ENCODE measurements at places on chromosomes 3 and 15. TPM values are rescaled to one million over a fixed set of nuclear protein-coding genes. Genes with fewer than 3 reads are reported as not detected.
A peak's percentile ranks its signal among the peaks of the same experiment; 100 is the strongest.

DNA sequence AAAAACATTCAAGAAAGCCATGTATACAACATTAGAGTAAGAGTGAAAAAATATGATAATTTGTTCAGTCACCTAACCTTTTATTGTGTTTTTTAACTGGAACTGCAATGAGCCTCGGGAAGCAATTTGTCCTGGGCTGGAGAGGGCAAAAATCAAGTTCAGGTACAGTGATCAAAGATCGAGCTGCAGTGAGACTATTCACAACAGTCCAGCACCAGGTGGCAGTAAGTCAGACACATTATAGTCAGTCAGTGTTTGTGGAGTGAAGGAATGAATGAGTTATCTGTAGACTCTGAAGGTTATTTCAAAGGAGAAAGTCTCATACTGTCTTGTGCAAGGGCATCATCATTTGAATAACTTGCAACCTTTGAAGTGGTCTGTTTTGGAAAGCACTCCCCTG, 116.6 kb downstream of the CHDH start:
- no peak for DNase-seq
- no peaks in the 10 kb centered on the region for H3K27me3 ChIP-seq
- no peaks in the 10 kb centered on the region for H3K4me1 ChIP-seq
- H3K36me3 ChIP-seq, result no peaks in the 10 kb centered on the region
- no peak overlapping the region for H3K27ac ChIP-seq

GRCh38 chr3:41126961-41127360, 72.3 kb upstream of the CTNNB1 start:
- no peak for DNase-seq
- no peak overlapping the region for H3K27ac ChIP-seq
- H3K27me3 ChIP-seq, result no peaks in the 10 kb centered on the region
- no peaks in the 10 kb centered on the region for H3K4me1 ChIP-seq

GRCh38 chr3:8937064-8938020, 25.9 kb downstream of the RAD18 start:
- no peaks in the 10 kb centered on the region for H3K27me3 ChIP-seq
- peak overlapping the region; percentile 93 for H3K27ac ChIP-seq
- DNase-seq, result no peak
- H3K4me3 ChIP-seq, result no peak overlapping the region

- no peaks in the 10 kb centered on the region for H3K27me3 ChIP-seq
- H3K4me1 ChIP-seq, result peaks cover 14% of the 10 kb centered on the region
- H3K4me3 ChIP-seq, result no peak overlapping the region
Observed at GRCh38 chr3:162489853-162490252, 993.2 kb downstream of the OTOL1 start.

DNA sequence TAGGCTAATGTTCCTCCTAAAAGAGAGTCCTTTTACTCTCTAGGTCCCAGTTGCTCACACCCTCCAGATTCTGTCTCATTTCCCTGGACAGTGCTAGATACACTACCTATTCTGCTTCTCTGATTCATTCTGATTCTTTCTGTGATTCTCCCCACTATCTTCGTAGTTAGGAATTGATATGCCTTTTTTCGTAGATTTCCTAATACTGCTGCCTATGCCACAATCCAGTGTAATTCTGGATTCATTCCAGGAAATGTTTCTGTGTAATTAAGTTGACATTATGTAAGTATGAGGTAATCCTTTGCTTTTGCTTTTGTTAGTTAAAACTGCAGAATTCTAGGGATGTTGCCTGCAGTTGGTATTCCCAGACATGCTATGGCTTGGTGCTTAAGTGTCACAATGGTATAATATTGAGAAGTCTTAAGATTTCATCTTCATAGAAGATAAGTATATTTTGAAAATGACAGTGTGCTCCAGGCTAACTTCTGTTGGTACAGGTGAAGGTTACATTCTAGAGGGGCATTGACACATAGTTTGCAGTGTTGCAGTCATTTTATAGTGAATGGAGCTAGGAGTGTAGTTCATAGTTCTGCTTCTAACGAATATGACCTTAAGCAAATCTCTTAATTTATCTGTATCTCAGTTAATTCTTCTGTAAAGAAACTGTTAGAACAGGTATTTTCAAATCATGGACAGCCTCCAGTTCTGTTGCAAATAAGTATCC, 54.3 kb downstream of the RIOX2 start:
- H3K27me3 ChIP-seq, result no peaks in the 10 kb centered on the region
- H3K4me3 ChIP-seq, result no peak overlapping the region
- H3K4me1 ChIP-seq, result no peaks in the 10 kb centered on the region
- H3K36me3 ChIP-seq, result peaks cover 12% of the 10 kb centered on the region
- no peak for DNase-seq
- H3K27ac ChIP-seq, result no peak overlapping the region

DNA sequence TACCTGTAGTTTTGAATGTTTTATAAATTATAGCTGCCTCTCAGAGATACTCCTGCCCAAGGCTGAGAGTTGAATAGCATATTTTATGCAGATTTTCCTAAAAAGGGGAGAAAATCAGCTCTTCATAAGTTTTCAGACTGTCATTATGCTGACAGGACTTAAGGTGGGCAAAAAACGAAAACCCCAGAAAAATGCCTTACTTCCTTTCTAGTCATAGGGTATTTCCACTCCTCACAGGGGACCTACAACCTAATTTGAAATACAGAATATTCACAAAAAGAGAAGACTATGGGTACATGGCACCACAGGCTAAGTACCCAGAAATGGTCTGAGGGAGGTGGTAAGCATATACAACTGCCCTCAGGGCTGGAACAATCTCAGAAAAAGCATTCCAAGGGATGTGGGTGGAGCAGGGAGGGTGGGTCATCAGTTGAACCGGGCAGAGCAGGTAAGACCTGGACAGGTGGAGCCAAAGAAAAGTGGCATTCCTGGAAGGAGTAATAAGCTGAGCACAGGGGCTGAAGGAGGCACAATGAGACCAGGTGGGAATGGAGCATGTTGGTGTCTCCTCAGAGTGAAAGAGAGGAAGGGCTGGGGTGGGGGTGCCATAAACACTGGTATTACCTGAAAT, 10.6 kb upstream of the OXSR1 start:
- no peak overlapping the region for H3K4me3 ChIP-seq
- H3K27me3 ChIP-seq, result no peaks in the 10 kb centered on the region
- no peak for DNase-seq
- H3K4me1 ChIP-seq, result peaks cover 9% of the 10 kb centered on the region

DNA sequence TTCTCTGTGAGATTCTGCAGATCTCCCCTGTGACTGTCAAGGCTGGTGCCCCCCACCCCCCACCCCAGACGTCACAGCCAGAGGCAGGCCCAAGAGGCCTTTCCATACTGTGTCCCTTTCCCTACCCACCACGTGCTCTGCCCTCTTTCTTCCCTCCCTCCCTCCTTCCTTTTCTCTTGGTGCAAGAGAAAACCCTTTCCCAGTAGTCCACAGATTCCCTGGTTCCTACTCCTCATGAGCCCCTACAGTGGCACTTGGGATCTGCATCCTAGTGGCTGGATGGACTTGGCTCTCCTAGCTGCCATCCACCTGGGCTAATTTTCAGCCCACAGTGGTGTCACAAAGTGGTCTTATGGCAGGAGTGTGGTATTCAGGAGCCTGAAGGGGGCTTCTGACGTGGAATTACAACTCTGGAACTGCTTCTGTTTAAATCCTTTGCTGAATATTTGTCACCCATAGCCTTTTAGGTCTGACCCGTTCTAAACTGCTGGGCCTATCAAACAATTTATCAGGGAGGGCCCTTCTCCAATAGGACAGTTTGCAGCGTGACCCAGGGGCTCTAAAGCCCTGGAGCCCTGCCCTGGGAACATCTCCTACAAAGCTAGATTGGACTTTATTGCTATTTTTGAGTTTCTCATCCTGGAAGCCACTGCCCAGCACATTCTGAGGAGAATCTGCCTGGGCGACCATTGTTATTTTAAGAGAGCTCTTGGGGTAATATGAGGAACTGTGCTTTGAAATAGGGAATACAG, 35.3 kb downstream of the KLF13 start:
- peaks cover 14% of the 10 kb centered on the region for H3K4me1 ChIP-seq
- peaks cover 5% of the 10 kb centered on the region for H3K36me3 ChIP-seq
- no peak overlapping the region for H3K4me3 ChIP-seq
- H3K27ac ChIP-seq, result no peak overlapping the region
- peak; percentile 62 for DNase-seq

DNA sequence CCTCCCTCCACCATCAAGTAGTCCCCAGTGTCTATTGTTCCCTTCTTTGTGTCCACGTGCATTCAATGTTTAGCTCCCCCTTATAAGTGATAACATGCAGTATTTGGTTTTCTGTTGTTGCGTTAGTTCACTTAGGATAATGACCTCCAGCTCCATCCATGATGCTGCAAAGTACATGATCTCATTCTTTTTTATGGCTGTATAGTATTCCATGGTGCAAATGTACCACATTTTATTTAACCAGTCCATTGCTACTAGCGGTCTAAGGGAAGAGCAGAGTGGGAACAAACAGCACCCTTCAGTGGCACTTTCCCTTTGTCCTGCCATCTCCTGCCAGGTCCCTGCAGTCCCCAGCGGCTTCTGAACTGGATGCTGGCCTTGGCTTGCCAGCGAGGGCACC, 69.1 kb downstream of the LRRK1 start:
- H3K4me1 ChIP-seq, result peaks cover 6% of the 10 kb centered on the region
- DNase-seq, result no peak
- no peak overlapping the region for H3K4me3 ChIP-seq

FOXB1 gene
- total RNA-seq, result not detected

TRIM42 gene
- not detected for total RNA-seq

UPK1B gene
- total RNA-seq, result 0.36 TPM

All from osteoblast (primary cell).